RPMI8226 (cell line): ENCODE measurements at places on chromosomes 13 and 19.

- no peak for DNase-seq
These were observed 61.5 kb upstream of the TDRD3 start for GRCh38 chr13:60335531-60335930.

GRCh38 chr13:25739376-25739775 is 312.4 kb downstream of the SHISA2 start:
- no peak for DNase-seq

GRCh38 chr19:45645631-45646344 is 6.6 kb upstream of the EML2 start:
- peak; percentile 92 for DNase-seq

DNA sequence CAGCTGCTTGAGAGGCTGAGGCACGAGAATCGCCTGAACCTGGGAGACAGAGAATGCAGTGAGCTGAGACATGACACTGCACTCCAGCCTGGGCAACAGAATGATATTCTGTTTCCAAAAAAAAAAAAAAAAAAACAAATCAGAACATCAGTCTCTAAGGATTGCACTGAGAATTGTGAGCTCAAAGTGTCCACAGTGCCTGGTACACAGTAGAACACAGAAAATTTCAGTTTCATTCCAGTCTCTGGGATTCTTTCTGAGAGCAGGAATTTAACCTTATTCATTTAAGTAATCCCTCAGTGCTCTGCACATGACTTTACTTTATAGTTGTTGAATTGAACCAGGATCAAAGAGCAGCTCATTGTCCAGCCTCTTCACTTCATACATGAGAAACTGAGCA is 25.9 kb upstream of the GATAD2A start:
- DNase-seq: no peak

DNA sequence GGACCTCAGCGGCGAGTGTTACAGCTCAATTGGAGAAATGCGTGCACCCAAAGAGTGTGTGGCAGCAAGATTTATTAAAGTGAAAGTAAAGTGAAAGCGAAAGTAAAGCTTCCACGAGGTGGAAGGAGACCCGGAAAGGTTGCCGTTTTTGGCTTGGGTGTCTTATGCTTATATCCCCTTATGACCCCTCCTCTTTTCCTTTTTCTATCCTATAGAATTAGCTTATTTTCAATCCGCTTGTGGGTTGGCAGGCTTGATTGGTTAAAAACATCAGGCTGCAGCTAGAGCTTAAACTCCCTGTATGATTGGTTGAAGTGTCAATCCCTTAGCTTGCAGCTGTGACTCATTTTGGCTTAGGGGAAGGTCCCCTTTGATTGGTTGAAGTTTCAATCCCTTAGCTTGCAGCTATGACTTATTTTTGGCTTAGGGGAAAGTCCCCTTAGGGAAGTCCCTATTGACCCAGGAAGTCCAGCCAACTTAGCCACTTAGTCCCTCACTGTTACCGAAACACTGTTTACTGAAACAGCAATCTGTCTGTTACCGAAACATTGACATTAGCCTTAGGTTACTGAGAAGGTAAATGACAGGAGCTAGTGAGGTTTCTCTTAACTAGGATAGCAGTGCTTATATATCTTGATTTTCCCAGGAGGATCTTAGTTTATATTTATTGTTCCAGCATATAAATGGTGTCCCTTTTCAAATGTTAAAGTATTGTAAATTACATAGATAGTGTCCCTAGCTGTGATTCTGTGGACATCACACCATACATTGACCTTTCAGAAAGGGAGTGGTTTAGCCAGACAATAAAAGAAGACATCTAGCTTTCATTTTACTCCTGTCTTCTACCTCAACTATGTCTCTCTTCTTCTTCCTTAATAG is 575.8 kb downstream of the DACH1 start:
- DNase-seq: peak; percentile 26

DNA sequence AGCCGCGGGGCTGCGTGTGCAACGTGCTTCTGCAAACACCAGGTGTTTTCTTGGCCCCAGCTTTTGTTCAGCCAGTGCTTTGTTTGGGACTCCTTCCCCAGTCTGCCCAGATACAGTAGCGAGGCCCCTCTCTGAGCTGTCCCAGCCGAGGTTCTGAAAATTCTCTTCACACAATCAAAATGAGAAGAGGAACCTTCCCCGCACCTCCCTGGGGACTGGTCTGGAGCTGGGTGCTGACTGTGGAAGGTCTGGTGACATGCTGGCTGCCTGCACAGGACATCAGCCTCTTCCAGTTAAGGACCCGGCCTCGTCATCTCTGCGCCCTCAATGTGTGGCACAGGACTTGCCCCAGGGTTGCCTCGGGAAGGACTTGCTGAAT is 4.2 kb downstream of the ATP4A start:
- DNase-seq: peak; percentile 25

DNA sequence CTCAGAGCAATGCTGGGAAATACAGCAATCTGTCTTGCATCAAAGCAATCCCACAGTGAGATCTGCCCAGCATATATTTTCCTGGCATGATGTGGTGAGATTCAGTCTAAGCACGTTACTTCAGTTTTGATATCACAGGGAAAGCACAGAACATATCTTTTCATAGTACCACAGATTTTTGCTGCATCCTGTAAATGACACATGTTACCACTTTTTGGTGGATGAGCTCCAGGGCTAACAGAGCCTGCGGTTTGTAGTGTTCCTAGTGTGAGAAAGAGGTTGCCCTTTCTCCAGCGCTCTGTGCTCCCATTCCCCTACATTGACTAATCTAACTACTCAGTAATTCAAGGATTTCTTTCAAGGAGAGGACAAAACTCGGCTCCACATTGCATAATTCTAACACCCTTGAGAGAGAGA is 409.0 kb downstream of the GPC6 start:
- no peak for DNase-seq

DNA sequence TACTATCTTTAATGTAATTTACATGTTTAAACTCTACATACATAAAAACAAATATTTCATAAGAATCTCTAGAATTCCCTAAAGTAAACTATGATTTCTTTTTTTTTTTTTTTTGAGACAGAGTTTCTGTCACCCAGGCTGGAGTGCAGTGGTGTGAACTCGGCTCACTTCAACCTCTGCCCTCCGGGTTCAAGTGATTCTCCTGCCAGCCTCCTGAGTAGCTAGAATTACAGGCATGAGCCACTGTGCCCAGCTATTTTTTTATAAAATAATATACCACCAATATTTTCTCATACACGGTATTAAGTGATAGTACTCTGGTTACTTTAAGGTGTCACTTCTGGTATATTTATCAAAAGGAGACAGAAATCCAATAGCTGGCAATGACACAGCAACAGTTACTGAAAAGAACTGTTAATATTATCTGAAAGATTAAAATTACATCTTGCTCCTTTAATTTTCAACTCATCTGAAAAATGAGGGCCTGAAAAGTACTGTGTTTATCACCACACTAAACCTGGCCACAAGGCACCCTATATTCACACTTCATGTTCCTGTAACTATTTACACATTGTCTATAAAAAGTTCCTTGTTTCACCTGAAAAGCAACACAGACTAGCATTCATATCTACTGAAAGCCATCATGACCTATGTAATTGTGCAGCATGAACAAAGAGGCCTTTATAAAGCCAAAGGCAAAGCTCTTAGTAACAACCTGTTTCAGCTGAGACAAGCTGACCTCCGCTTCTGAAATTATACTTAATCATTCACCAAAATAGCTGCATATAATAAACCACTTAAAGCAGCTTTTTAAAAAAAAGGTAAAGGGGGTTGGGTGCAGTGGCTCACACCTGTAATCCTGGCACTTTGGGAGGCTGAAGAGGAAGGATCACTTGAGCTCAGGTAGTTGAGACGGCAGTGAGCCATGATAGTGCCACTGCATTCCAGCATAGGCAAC is 106.1 kb downstream of the SLC25A15 start:
- no peak for DNase-seq

- peak; percentile 98 for DNase-seq
These were observed 11.0 kb downstream of the MOB3A start for GRCh38 chr19:2084993-2085720.

- DNase-seq: no peak
These were observed 23.0 kb downstream of the HS6ST3 start for GRCh38 chr13:96112936-96113335.

DNA sequence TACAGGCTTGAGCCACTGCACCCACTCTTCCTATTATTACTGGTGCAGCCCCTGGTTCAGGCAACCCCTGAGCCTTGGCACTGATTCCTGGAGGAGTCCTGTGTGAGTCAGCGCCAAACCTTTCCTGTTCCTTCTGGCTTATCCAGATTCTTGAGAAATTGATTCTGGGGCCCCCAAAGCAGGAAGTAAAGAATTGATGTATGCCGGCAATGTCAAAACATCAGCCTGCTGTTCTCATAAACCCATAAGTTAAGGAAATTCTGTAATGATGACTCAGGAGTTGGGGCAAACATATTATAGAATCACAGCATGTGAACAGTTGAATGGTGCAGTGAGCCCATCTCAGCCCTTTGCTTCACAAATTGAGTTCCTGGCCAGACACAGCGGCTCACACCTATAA is 1.4 kb upstream of the OR7G3 start:
- DNase-seq: no peak

- peak; percentile 62 for DNase-seq
These were observed 11.8 kb downstream of the PDE4A start for GRCh38 chr19:10431943-10432735.
